Activated T-cell treated with anti-CD3 and anti-CD28 coated beads, Interleukin-2, amount 50 U/mL, for 4 hours (primary cell): ENCODE measurements at places on chromosomes 6 and 20. TPM values are rescaled to one million over a fixed set of nuclear protein-coding genes. Genes with fewer than 3 reads are reported as not detected.
A peak's percentile ranks its signal among the peaks of the same experiment; 100 is the strongest.

GRCh38 chr6:23327621-23328020 is 758.3 kb downstream of the HDGFL1 start:
- no peak for DNase-seq

DNA sequence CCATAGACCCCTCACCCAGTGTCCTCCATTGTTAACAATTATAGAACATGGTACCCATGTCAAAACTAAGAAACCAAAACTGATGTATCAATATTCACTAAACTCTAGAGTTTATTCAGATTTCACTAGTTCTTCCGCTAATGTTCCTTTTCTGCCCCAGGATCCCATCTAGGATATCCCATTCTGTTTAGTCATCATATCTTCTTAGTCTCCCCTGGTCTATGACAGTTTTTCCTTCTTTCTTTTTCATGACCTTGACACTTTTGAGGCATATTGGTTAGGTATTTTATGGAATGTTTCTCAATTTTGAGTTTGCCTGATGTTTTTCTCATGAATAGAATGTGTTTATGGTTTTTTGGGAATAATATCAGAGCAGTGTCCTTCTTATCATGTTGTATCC is 146.7 kb downstream of the SCML4 start:
- no peak for DNase-seq

DNA sequence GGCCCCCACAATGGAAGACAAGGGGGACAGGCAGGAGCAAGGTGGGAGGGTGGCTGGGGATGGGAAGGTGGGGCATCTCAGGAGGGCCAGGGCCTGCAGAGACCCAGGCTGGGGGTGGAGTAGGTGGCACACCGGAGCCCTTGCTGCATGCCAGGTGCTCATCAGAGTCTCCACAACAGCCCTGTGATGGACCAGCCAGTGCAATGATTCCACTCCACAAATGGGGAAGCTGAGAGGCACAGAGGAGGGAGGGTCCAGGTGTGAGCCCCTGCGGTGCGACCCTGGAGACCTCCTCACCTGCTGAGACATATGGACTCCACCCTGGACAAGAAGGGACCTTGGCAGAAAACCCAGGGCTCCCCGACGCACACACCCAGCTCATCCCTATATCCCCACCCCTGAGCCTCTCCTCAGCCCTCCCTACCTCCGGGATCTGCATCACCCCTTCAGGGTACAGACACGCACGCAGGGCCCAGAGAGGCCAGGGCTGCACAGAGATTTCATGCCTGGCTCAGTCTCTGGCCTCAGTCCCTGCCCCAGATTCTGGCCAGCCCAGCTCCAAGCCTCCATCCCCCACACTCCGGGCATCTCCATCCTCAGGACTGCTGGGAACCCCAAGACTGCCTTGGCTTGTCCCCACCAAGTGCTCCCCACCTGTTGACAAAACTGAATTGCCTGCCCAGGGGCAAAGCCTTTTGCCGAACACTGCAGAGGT is 7.1 kb upstream of the GRM4 start:
- DNase-seq = no peak

- DNase-seq = no peak
These were observed 3.9 kb upstream of the TRIM40 start for GRCh38 chr6:30131947-30132497.

DNA sequence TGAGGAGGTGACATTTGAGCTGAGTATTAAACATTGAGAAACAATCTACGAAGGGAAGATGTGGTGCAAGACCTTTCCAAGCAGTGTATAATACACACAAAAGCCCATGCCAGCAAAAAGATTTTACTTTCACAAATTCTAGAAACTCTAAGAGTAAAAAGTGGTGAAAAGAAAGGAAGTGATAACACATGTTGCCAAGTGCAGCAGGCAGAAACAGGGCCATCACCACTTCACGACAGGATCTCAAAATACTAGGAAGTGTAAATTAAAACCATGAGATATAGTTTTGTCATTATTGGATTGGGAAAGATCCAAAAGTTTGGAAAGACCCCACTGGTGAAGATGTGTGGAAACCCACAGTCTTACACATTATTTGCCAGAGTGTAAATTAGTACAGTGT is 1.7 kb upstream of the ENTPD6 start:
- DNase-seq = no peak

GRCh38 chr6:12991435-12991834 is 274.9 kb downstream of the PHACTR1 start:
- no peak for DNase-seq

DNA sequence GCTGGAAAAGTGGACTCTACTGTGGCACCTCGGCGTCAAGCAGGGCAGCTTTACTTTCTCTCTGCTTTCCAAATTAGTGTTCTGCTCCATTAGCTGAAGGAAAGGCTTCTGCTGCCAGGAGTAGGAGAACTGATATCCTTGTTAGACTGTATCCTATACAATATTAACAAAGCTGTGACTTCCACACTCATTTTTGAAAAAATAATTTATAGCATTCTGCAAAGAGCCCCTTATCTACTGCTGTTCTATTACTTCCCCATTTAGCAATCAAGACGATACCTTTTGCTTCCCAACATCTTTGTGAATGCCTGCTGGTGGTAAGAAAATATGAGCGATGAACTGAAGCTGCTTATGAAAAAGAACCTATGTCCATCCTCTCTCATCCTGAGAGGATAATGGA is 151.1 kb downstream of the UBE3D start:
- DNase-seq = no peak

DNA sequence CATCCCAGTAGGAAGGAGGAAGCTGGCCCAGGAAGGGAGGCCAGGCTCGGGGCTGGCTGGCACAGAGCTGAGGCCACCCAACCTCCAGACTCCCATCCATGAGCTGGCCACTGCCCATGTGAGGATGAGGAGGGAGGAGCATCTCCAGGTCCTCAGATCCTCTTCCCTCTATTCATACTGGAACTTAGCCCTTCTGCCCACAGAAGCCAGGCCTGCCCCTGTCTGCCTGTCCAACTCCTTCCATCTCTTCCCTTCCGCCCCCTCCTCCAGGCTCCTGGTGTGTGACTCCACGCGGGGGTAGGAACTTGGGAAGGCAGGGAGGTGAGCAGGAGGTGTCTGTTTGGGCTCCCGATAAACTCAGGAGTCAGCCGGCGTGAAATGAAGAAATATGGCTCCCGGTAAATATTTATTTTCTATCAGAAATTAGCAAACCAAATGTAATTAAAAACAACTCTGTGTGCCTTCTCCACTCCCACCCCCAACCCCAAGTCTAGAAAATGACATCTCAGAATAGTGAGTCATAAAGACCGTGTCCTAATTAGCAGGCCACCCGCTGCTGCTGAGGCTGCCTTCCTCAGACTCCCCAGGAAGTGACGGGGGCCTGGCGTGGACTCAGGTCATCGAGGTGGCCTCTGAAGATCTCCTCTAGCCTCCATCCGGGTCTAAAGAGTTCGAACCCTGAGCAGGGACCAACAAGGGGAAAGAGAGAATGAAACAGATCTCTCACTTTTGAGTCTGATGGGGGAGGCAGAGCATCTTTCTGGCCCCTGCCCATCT is 81.9 kb downstream of the MDGA1 start:
- DNase-seq = no peak

GRCh38 chr20:53804920-53805894 is 211.6 kb upstream of the ZNF217 start:
- DNase-seq = no peak

GRCh38 chr20:35447082-35447789 is 8.2 kb upstream of the CEP250 start:
- DNase-seq = peak; percentile 92

DNA sequence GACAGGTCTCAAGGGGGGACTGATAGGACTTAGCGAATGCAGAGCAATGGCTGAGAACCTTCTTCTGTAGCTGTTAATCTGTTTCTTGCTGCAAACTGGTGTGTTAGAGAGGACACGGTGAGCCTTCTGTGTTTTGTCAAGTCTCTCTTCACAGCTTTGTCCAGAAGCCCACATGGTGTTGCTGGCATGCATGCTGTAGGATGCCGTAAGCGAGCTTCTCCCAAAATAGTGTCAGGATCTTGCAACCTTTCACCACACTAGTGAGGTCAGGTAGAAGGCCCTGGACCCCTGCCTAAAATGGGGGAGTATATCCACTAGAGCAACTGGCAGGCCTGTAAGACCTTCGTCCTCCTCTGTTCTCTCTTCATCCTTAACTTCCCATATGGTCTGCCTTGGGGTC is 51.9 kb upstream of the GLP1R start:
- no peak for DNase-seq

DNA sequence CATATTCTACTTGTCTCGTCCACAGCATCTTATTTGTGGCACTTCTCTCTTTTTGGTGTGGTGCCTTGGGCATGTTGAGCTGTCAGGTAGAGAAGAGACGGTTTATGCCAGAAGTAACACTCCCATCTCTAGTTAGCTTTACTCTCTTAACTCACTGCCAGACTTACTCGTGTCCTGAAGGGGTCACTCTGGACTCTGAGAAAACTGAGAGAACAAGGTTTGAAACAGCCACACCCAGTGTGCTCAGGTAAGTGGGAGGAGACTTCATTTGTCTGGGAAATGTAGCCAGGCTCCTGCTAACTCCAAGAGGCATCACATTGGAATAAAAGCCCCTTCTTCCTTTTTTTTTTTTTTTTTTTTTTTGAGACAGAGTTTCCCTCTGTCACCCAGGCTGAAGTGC is 360.8 kb downstream of the QKI start:
- DNase-seq = no peak

DNA sequence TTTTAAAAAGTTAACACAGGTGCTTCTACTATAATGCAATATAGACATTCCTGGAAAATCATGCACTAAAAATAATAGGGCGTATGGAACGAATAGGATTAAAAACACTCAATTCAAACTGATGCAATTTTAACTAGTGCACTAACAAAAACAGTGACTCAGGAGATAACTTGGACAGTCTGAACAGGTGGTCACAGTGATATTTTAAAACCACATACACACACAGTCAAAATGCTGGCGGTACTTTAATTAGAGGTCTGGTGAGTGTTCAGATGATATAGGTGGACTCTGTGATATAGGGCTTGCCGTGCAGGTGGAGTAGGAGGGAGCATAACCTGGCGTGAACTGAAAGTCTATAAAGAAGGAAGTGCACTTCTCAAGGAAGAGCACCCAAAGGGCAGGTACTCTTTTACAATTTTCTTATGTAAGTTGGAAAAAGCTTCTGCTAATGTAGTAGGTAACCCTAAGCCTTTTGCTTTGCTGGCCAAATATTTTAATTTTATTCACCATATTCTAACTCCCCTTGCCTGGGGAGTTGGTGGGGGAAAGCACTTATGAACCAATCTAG is 41.9 kb upstream of the PLN start:
- no peak for DNase-seq

DNA sequence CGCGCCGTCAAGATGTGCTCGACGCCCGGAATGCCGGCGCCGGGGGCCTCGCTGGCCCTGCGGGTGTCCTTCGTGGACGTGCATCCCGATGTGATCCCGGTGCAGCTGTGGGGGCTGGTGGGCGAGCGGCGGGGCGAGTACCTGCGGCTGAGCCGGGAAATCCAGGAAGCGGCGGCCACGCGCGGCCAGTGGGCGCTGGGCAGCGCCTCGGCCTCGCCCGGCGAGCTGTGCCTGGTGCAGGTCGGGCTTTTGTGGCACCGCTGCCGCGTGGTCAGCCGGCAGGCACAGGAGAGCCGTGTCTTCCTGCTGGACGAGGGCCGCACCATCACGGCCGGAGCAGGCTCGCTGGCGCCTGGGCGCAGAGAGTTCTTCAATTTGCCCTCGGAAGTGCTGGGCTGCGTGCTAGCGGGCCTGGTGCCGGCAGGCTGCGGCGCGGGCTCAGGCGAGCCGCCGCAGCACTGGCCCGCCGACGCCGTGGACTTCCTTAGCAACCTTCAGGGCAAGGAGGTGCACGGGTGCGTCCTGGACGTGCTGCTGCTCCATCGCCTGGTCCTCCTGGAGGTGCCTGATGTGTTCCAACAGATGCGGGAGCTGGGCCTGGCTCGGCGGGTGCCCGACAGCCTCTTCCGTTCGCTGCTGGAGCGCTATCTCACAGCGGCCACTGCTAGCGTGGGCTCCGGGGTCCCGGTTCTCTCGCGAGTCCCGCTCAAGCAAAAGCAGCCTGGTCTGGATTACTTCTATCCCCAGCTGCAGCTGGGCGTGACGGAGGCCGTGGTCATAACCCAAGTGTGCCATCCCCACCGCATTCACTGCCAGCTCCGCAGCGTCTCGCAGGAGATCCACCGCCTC is 656 bp downstream of the TDRD6 start:
- no peak for DNase-seq

- DNase-seq = no peak
These were observed 293.5 kb downstream of the CENPW start for GRCh38 chr6:126633373-126633772.

GRCh38 chr20:7274870-7275269 is 507.4 kb downstream of the BMP2 start:
- no peak for DNase-seq

GRCh38 chr20:38272961-38273360 is 12.4 kb upstream of the KIAA1755 start:
- DNase-seq = no peak

- no peak for DNase-seq
These were observed 177.4 kb downstream of the TBXT start for GRCh38 chr6:165990216-165990615.

The ARMC2 gene
- total RNA-seq = 2.3 TPM

The OR2H1 gene
- total RNA-seq = not detected

The SIGLEC1 gene
- 0.05 TPM for total RNA-seq

The PNPLA1 gene
- not detected for total RNA-seq

The CASS4 gene
- 2.4 TPM for total RNA-seq

The SEL1L2 gene
- total RNA-seq = not detected

The CGA gene
- not detected for total RNA-seq

The C20orf173 gene
- total RNA-seq = not detected

The PRPH2 gene
- not detected for total RNA-seq

The SLCO4A1 gene
- total RNA-seq = 49.3 TPM

The LY6G6F gene
- total RNA-seq = not detected

The FOXF2 gene
- total RNA-seq = 0.08 TPM

The GNRH2 gene
- total RNA-seq = 0.90 TPM

The BPIFB1 gene
- total RNA-seq = not detected

The DNAH8 gene
- total RNA-seq = 0.11 TPM

The FOXQ1 gene
- not detected for total RNA-seq

The GINS1 gene
- 15.3 TPM for total RNA-seq
